ENCODE measurements at places on chromosomes 2 and 18.

DNA sequence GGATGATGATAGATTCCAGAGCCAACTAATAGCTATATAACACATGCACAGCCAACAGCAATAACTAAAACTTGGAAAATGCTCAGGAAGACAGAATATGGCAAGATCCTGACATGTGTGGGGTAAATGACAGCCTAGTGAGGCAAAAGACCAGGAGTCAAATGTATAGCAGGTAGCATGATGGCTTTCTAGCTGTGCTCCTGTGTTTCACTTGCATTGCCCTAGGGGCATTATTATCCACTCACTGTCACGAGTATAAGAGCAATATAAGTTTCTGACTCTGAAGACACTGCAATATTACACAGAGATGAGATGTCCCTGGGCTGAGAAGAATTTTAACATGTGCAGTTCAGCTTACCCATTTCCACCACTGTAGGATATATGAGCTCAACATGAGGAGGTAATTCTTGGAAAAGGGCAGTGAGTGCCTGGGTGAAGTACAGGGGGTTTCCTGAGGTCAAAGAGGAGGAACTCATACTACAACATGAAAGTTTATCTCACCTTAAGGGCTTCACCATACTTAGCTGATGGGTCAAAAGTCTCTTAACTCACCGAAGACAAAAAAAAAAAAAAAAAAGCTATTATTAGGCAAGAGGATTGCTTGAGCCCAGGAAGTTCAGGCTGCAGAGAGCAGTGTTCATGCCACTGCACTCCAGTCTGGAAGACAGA is 1385.6 kb upstream of the SLC39A10 start:
- DNase-seq = no peak

DNA sequence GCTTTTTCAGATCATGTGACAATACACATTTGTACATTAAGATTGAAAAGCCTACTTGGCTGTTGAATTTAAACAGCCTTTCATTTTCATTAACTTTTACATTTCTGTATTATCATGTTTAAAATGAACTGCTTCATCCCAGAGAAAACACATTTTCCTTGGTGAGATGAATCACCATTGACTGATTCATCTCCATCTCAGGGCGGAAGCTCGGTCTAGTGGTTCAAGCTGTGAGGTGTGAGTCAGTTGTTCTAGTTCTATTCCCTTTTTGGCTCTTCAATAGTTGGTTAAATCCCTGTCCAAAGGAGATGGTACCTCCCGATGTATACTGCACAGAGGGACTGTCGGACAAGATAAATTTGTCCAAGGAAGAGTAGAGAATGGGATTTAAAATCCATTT is 189.7 kb downstream of the ADCYAP1 start:
- DNase-seq = no peak

- DNase-seq = no peak
Measured at GRCh38 chr18:41145516-41145915, 809.5 kb upstream of the PIK3C3 start.

DNA sequence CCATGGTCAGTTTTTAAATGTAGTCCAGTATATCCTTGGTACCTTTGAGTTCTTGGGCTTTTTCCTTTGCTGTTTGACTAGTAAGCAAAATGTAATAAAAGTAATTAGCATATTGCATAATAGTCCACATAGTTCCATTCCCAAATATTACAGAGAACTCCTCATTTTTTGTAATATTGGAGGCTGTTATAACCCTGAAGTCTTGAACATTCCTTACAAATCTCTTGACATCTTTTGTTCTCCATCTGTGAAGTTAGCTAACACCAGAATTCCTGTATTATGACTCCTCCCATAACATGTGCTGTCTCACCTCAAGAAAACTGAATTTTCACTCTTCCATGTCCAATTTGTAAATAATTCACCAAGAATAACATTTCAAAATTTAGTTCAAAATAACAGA is 17.1 kb downstream of the CREB1 start:
- no peak for DNase-seq

- no peak for DNase-seq
Measured at GRCh38 chr2:25410370-25410769, 68.6 kb upstream of the DNMT3A start.

DNA sequence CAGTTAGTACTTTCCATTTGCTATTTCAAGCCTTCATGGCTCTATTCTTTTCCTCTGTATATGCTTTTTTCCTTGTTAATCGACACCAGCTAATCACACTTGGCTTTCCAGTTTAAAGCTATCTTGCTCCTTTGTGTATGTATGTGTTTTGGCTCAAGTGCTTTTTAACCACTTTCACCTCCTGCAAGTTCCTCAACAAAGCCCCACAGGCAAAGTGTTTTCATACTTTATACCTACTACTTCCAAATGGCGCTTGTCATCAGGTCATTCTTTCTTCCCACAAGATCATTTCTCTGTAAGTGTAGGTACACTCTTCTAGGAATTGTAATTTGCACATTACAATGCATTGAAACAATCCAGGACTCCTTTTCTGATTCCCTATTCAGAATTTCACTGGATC is 64.0 kb upstream of the FIGN start:
- DNase-seq = no peak

DNA sequence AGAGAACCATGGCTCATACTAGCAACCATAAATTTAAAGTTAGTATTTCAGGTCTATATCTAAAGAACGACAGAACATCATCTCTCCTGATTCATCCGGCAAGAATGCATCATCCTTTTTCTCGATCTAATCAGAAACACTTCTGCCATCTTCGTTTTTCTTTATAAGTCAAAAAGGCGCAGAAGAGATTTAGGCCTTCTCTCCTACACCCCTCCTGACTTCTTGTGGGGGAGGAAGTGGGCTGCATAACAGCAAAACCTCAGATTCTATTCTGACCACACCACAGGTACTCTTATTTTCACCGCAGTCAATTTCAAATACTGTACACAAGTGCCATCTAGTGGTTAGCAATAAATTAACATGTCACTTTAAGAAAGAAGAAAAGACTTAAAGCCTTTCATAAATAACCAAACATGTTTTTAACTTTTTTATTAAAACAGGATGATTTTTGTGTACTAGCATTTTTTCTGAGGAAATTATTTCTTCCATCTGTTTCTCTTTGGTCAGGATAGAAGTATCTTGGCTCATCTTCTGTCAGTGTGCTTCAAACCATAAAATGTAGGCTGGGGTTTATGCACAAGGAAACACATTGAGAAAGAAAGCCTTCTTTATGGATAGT is 48.4 kb upstream of the PIK3C3 start:
- DNase-seq = no peak

DNA sequence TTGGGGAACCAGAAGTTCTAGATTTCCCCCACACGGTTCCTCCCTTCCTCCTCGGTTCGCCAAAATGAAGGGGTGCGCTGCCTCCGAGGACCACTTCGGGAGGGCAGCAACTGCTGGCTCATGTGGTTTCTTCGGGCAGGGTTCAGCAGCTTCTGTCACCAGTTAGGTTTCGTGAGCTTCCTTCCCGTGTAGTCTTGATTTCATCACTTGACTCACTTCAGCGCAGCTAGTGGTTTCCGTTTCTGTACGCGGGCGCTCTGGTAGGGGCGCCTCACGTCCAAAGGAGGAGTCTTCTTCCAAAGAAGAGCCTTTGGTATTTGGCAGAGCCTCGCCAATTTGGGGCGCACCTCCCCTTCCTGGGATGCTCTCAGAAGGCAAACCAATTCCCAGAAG is 485 bp upstream of the GALNT3 start:
- peak; percentile 33 for DNase-seq

DNA sequence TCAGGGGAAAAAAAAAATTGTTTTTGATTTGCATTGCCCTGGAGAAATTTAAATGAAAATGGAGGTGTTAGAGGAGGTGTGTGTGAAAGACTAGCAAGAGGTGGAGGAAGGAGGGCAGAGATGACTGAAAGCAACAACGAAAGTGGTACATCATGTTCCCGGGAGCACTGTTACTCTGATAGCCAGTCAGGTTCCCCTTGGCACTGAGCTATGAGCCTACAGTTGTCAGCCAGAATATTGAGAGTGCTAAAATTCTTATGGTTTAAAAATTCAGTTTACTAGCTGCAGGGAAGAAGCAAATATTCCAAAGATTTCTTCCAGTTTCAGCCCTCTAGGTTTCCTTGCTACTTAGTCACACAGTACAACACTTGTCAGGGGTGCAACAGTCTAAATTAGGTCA is 366.7 kb upstream of the DLGAP1 start:
- no peak for DNase-seq

- DNase-seq = no peak
Measured at GRCh38 chr2:53739032-53739431, 28.6 kb upstream of the CHAC2 start.

DNA sequence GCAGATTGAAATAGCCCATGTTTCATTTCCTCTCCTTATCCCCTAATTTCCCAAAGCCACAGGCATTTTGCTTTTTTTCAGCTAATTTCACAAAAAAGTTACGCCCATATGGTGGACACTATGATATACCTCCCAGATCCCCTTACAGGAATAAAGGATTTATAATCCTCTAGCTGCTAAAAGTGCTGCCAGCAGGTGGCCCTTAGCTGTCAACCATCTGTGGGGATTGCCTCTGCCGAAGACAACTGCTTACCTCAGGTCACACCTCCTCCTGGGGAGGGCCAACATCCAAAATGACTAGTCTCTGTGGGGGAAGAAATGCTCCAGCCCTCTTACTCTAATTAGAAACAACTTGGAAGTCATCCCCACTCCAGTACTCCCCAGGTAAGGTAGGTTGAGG is 61.0 kb upstream of the EPB41L3 start:
- DNase-seq = no peak

- DNase-seq = no peak
Measured at GRCh38 chr2:157784823-157785175, 91.3 kb downstream of the ACVR1 start.

DNA sequence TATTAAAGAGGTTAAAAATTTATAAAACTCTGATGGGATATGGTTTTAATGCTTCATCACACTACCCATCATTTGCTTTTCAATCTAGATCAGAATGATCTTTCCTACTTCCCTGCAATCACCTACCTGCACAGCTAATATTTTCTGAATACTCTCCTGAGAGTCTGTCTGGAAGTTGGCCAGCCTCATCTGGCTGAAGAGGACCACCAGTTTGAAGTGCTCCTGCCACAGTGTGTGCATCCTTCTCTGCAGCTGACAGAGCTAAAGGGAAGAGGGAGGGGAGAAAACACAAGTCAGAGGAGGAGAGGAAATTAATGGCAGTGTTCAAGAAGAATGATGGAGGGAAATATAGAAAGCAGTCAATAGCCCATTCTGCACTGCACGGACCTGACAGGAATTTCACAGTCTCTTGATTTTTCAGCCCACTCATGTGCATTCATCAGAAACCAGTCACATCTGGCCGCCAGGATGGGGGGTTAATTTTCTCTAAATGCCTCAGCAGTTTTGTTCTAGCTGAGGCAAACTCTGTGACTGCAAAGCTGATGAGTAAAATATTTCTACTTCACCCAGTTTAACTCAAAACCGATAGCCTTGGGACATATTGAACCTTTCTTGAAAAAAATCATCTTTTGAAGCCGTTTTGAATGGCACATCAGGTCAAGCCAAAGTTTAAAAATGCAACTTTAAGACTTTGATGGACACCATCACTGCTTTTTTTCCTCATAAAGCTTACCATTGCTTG is 201.8 kb upstream of the KLHL14 start:
- no peak for DNase-seq
